WTC11 (cell line): ENCODE measurements at places on chromosomes 7 and 10.
A peak's percentile ranks its signal among the peaks of the same experiment; 100 is the strongest.

- no peak for DNase-seq
These were observed 128.9 kb upstream of the NPS start for GRCh38 chr10:127420138-127420684.

DNA sequence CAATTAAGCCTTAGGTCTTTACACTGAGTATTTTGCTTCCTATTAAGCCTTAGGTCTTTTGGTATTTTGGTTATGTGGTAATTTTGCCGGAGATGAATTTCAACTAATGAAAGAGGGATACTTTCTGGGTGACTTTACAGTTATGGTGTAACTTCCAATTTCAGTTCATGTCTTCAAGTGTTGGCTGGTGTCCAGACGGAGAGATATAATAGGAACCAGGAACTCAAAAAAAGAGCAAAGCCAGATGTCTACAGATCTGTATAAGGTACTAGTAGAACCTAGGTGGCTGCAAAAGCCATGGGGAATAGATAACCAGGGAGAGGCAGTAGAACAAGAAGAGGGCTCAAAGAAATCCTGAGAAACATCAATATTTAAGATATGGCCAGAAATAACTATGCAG lies 12.3 kb downstream of the ERCC6 start:
- no peak for DNase-seq

DNA sequence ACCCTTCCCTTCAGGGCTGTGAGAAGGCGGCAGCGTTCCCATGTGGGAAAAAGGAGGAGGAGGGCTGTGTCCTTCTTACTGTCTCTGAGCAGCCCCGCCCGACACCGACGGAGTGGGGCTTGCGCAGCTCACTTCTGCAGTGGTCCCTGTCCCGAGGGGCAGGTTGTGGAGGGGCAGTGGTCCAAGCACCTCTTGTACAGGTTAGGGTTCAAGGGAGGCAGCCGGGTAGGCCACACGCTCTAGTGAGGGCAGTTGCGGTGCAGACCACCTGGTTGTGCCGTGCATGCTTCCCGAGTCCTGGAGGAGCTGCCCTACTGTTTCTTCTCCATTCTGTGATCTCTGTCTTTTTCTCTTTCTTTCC lies 32.8 kb downstream of the AGAP3 start:
- no peak for DNase-seq

- DNase-seq, result peak; percentile 63
These were observed 163.4 kb downstream of the RAPGEF5 start for GRCh38 chr7:22193450-22193983.

DNA sequence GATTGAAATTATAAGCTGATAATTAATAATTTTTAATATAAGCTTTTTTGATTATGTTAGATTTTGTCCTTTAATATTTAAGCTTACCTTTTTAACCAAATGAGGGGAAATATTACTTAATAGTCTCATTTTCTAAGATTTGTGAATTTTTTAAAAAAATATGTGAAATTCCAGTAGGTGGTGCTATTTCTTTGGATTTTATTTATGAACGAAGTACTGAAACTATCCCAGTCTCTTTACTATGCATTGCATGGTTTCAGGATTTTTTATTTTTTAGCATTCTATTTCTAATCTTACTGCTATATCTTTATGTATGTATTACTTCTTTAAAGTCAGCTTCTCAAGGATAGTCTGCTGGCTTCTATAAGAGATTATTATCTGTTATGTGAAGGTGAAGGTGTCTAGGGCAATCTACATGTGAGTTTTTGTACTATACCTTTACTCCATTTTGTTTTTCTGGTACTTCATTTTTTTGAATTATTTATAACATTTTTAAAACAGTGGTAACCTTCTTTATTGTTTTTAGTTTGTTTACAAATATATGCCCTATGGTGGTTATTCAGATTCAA lies 78.3 kb downstream of the ATRNL1 start:
- DNase-seq, result no peak

DNA sequence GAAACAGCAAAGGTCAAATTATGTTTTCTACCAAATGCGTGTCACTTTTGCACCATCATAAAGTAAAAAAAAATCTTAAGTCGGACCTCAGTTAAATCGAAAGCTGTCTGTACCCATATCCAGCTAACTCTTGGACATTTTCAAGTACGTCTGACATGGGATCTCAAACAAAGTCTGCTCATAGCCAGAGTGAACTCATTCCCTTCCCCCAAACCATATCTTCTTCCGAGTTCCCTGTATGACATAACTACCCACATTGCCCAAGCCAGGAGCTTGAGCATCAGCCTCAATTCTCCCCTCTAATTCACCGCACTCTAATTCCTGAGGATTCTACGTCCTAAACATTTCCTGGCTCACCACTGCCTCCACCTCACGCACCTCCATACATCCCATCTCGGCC lies 44.8 kb upstream of the TARP start:
- DNase-seq, result no peak

- DNase-seq, result no peak
These were observed 110.1 kb upstream of the INSYN2A start for GRCh38 chr10:127306479-127306878.

DNA sequence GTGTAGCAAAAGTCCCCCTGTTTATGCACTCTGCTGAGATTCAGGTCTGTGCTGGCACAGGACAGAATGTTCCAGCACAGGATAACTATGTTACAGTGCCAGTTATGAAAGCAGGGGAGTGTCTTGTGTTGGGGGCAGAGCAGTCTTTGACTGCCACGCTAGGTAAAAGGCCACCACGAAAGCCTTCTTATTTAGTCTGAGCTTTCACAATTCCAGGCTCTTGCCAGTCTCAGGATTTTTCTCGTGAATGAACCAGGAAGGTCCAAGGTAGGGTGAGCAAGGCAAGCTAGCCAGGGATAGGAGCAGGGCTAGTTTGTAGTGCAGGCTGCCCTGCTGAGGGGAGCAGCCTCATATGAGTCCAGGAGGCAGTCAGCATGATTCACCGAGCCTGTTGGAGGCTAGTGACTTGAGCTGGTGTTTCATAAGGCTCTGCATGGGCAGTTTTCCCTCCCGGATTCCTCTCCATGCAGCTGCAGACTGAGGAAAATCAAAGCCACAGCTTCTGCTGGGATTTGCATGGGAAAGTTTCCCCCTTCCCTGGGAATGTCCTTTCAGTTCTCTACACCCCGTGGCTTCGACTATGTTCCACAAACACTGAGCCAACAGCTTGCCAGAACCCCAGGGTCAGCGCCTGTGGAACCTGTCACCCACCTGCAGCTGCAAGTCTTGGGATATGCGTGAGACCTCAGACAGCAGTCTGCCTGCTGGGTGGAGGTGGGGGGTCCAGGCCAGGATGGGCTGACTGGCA lies 112.3 kb downstream of the JCAD start:
- DNase-seq, result no peak

DNA sequence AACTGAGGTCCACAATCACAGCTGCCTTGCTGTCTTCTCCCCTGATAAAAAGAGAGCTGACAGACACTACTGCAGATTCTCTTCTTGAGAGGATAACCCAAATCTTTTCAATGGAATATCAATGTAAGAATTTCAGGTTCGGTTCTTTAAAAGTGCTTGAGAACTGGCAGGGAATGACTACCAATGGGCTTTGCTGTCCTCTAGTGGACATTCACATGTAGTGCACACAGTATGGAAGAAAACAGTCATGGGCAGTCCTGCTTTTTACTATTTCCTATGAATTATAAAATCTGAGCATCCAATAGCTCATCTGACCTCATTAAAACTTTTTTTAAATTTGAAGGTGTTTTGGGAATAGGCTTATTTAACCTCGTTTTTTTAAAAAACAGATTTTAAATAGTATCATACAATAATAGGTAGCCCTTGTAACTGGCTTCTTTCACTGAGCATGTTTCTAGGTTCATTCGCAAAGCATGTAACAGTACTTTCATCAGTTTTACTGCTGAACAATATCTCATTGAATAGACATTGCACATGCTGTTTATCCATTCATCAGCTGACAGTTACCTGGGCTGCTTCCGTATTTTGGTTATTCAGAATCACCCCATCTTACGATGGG lies 18.3 kb downstream of the FZD9 start:
- DNase-seq, result no peak

GRCh38 chr7:135704698-135705097 lies 23.3 kb downstream of the SLC13A4 start:
- no peak for DNase-seq

GRCh38 chr7:70776627-70777101 lies 355.3 kb upstream of the GALNT17 start:
- no peak for DNase-seq

DNA sequence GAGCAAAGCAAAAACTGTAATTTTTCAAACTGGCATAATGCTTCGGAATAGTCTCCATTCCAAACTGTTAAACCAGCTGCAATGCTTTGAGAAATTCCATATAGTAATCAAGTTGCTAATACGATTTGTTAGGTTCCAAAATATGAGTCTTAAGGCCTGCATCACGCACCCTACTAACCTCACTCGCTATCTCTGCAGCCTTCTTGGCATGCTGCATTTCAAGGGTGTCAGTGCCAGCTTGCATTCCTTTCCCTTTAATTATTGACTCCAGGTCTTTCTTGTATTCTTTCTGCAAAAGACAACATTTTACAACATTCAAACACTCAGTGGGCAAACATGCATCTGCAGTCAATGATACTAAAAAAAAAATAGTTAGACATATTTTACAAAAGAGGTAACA lies 61.8 kb downstream of the NEBL start:
- DNase-seq, result no peak

GRCh38 chr7:148903504-148903903 lies 19.4 kb upstream of the EZH2 start:
- DNase-seq, result no peak

- DNase-seq, result no peak
These were observed 681.3 kb downstream of the TNS3 start for GRCh38 chr7:46900312-46901263.

DNA sequence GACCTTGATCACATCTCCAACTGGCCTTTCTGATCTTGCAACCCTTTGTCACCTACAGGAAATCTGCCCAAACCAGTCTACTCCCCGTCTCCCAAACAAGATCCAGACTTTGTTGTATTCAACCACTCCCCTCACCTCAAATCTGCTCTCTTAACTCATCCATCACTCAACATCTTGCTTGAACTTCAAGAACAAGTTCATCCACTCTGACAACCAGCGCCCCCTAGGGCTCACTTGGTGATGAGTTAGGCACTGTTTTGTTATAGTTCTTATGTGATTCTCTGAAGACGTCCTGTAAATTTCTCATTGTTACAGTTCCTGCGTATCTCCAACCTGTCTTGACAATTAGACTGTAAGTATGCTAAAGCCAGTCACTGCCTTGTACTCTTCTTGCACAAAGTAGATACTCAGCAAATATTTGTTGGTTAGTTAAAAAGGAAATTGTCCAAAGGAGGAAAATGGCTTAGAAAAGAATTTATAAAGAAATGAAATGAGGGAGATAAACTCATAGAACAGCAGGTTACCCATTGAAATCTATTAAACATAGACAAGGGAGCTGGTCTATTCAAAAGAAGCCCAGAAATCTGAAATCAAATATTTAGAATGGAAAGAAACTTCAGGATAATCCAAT lies 5.3 kb downstream of the FRMD4A start:
- peak; percentile 89 for DNase-seq

GRCh38 chr10:127426746-127427145 lies 122.4 kb upstream of the NPS start:
- no peak for DNase-seq

GRCh38 chr10:85995791-85996190 lies 370.8 kb downstream of the GRID1 start:
- DNase-seq, result peak; percentile 31
